ENCODE measurements at places on chromosomes 13 and 19.

DNA sequence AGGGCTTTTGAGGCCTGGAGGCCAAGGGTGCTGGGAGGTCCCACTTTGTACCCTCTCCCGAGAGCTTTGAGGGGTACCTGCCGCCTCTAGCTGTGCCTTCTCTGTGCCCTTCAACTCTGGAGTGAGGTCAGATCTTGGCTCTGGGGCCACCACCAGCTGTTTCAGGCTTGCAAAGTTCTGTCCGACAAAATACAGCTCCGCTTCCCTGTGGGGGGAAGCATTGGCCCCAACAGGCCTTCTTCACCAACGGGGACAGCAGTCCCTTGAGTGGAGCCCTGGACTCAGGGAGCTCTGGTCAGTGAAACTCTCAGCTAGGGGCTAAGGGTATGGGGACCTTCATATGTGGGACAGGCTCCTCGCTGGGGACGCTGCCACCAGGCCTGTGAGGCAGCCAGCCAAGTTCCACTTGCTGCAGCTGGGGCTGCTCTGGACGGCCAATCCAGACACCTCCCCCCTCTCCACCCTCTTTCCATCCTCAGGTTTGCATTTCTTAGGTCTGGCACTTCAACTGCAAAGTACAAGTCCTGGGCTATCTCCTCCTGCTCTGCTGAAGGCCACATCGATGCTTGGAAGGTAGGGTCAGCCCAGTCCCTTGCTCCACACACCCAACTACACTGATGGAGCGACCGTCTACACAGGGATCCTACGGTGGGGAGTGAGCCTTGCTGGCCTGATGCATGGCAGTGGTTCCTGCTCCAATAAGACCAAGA, 46.8 kb downstream of the C13orf46 start:
- no peak for DNase-seq

DNA sequence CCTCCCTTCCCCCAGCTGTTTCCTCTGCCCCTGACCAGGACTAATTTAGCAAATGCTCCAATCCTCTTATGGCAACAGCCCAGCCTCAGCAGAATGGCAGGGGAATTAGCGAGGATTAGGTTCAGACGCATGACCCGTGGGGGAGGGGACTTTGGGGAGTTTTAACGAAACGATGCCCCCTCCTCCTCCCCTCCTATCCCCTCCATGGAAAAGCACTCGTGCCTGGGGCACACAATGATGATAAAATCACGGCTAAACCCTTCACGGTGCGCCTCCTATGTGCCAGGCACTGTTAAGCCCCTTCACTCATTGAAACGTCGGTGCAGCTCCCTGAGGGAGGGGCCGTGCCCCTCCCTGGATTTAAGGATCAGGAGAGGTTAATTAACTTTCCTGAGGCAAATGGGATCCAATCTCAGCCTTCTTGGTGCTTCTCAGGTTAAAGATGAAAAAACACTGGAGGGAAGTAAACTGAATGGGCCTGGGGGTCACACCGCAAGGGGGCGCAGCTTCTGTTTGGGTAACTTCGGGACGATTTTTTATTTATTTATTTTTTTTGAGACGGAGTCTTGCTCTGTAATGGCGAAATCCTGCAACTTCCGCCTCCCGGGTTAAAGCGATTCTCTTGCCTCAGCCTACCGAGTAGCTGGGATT, 10.1 kb upstream of the TPRX2 start:
- no peak for DNase-seq

DNA sequence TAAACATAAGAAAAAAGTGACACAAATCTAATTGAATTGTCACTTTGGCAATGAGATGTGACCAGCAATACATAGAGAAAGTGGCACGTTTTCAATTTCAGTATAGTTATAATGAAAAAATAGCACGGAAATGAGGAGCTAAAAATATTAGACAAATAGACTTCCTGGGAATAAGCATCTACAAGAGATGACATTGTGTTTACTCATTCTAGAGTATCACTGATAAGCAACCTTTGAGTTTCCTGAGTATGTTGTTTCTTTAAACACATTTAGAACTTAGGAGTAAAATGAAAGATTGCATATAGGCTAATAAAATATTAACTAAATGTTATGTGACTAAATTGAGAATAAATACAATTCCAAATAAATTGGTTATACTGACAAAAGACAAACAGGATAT, 207.1 kb upstream of the SLITRK6 start:
- DNase-seq = no peak

- DNase-seq = no peak
Measured at GRCh38 chr19:8640402-8641004, 10.1 kb downstream of the NFILZ start.

GRCh38 chr19:18123819-18124218, 26.2 kb downstream of the MAST3 start:
- no peak for DNase-seq

DNA sequence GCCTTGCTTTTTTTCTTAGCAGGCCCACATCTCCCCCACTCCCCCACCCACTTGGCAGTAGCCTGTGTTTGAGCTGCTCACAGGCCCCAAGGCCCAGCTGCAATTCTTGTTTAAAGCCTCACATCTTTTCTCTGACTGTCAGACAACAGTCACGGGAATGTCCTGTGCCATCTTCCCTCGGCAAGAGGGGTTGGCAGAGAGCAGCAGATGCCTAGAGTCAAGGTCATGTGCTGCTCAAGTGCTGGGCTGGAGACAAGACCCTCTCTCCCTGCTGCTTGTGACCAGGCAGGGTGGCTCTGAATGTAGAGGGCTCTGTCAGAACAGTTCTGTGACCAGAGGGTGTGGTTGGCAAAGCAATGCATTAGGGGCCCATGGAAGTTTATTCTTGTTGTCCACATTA, 47.4 kb downstream of the BBC3 start:
- DNase-seq = no peak

DNA sequence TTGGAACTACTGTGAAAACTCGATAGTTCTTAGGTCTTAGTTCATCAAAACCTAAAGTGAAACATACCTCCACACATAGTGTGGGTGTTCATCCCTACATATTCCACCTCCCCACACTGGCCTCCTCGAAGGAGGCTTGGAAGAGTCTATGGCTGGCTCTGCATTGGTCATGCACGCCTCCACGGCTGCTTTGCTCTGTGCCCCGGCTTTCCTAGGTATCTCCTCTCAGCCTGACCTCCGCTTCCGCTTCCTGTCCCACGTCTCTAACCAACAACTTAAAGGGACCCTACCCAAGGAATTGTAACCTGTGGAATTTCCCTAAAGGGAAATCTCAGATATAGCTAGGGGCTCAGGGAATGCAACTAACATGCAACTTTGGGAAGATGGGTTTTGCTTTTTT, 79.7 kb upstream of the MBNL2 start:
- no peak for DNase-seq

GRCh38 chr13:100347968-100348367, 240.6 kb downstream of the GGACT start:
- DNase-seq = no peak

DNA sequence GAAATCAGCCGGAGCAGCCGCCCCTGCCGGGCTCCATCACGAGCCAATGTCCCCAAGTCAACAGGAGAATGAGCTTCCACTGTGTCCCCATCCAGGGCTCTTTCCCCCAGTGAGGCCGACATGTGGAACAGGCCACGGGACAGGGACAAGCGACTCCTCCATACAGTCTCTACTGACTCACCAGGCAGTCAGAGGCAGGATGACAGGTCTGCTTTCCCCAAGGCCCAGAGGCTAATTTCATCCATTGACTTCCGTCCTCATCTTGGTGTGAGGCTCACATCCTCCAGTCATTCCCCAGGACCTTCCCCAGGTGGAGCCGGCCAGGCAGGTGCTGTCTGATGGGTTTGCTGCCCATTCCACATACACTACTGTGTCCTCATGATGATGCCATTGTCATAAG, 3.5 kb downstream of the CEACAM6 start:
- no peak for DNase-seq

DNA sequence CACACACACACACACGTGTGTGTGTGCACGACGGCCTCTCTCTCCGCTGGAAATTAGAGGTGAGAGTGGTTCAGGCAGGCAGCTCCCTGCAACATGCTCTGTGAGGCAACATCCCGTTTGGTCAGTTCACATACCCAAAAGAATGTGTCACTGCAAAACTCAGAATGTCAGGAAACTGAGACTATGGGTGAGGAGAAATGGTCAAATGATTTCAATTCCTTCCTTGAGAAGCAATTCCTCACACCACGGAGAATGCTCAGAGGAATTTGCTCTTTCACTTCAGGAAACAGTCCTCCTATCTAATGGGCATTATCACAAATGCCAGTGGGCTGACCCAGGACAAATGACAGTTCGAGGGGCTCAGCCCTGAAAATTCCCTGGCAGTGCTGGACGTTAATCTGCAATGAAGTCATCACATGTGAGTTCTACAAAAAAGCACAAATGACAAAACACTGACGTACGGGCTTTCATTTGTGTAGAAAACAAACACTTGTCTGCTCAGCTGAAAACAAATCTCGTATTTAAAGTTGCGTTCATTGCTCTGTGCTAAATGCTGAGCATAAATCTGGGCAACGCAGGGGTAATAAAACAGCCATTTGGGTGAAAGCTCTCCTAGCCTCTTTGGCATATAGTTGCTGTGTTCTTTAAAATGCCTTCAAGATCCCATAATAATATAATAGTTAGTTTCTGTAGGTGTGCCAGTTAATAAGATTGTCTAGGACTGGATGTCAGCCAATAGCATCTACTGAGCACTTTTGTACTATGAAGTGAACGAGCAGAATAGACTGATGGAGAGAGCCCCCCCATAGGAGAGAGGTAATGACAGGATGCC, 18.6 kb upstream of the LATS2 start:
- no peak for DNase-seq

DNA sequence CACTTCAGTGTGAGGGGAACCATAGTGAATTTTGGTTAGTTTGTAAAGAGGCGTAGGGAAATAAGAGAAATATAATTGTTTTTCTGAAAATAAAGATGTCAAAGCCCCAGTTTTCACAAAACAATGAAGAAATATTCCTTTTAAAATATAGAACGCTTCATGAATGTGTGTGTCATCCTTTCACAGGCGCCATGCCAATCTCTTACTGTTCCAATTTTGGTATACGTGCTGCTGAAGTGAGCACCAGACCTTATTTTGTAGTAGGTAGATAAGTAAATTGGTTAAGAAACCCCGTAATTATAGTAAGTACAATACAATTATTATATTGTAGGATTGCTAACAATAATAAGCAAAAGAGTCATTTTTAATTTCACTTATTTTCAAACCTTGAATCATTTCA, 43.3 kb downstream of the NAA16 start:
- DNase-seq = no peak

GRCh38 chr13:30751183-30751933, 16.0 kb downstream of the ALOX5AP start:
- no peak for DNase-seq

DNA sequence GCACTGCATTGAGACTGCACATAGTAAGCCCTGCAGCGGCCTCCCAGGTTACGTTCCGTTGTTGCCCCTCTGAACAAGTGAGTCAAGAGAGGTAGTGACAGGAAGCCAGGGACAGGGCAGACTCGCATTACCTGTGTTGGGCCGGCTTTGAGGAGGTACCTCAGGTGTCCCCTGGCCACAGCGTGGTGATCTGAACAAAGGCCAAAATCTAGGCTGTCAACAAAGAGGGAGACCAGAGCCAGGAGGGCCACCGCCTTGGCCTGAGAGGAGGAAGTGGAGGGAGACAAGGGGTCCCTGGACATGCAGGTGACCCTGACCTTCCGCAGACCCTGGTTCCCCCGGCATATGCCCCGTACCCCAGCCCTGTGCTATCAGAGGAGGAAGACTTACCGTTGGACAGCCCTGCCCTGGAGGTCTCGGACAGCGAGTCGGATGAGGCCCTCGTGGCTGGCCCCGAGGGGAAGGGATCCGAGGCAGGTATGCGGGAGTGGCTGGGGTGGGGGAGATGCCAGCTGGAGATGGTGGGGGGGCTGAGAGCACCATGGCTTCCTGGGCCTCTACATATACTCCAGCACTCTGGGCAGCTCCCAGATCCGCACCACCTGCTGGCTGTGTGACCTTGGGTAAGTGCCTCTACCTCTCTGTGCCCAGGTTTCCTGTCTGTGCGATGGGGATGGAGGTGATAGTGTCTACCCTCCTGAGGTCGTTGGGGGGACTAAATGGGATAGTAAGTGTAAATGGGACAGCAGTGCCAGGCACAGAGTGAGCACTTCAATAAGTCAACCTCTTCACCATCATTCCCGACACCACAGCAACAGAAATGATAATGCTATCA, 4.8 kb downstream of the SPIB start:
- no peak for DNase-seq

- DNase-seq = no peak
Measured at GRCh38 chr13:112911285-112911701, 57.7 kb upstream of the MCF2L start.

GRCh38 chr13:92512852-92513251, 713.8 kb upstream of the GPC6 start:
- no peak for DNase-seq

- DNase-seq = no peak
Measured at GRCh38 chr19:43842007-43842406, 14.9 kb downstream of the ZNF283 start.

- DNase-seq = no peak
Measured at GRCh38 chr13:77390391-77390790, 63.5 kb upstream of the MYCBP2 start.

DNA sequence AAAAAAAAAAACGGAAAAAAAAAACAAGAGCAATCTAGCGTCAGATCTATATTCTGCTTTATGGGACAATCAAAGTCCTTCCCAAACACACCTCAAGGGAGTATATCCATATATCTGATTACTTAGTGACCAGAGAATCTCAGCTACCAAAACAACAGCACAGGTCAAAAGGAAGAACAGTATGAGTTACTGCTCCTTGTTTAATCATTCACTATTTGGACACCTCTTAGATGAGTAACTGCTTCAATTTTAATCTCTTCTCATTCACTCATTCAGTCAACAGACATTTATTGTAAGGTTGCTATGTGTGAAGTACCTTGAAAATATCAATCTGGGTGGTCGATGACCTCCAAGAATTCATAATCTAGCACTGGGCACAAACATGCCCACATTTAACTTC, 193.2 kb downstream of the IRS2 start:
- DNase-seq = no peak

- no peak for DNase-seq
Measured at GRCh38 chr19:14115756-14116155, 1.8 kb downstream of the PRKACA start.

DNA sequence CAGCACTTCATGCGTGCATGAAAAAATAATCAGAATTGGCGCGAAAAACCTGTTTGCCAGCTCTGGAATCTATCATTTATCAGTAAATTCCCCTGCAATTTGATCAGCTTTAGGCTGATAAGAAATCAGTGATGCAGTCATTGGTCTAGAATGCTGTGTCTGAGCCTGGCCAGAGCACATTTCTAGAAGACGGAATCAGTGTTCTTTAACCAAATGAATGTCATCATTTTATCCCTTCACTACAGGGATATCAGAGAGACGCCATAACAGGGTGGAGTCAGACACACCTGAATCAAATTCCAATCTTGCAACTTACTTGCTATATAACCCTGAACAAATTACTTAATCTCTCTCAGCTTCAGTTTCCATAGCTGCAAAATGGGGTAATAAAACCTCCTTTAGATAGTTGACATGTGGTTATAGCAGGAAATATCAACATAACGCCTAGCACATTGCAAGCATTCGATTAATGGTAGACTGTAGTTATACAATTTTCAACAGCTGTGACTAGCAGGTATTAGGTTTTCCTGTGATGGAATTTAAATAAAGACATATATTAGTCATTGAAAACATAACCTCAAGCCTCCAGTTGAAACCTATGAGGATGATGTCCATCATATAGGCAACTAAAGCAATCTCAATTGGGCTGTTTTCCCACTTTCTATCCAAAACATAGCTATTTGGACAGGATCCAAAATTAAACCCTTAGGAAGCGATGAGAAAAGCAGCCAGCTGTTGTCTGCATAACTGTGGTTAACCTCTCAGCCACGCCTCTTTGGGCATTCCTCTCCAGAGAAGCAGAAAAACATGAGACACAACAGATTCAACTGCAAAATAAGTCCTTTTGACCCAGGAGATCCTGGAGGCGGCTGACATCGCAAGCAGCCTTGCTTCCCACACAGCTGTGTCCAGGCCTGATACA, 51.6 kb upstream of the UBL3 start:
- no peak for DNase-seq
